Mammary microvascular endothelial cell (primary cell): ENCODE measurements at places on chromosomes 12 and 14. TPM values are rescaled to one million over a fixed set of nuclear protein-coding genes. Genes with fewer than 3 reads are reported as not detected.

Gene CELA1
- not detected in 2 replicates for total RNA-seq

Gene DAAM1
- total RNA-seq: 7.7 and 11.4 TPM in 2 replicates

Gene SYNDIG1L
- total RNA-seq: not detected in 2 replicates

Gene ZFHX2
- under 0.01 and 0.69 TPM in 2 replicates for total RNA-seq

Gene SLC38A4
- total RNA-seq: 0.07 and 0.10 TPM in 2 replicates

Gene SLC22A17
- 0.20 TPM in 1 of 2 replicates, not detected in the other for total RNA-seq

Gene DGKA
- total RNA-seq: 31.7 and 41.1 TPM in 2 replicates

Gene SLC41A2
- 16.6 and 26.1 TPM in 2 replicates for total RNA-seq

Gene TMEM229B
- total RNA-seq: 6.9 and 8.1 TPM in 2 replicates
